ENCODE measurements at places on chromosomes 6 and 20.

DNA sequence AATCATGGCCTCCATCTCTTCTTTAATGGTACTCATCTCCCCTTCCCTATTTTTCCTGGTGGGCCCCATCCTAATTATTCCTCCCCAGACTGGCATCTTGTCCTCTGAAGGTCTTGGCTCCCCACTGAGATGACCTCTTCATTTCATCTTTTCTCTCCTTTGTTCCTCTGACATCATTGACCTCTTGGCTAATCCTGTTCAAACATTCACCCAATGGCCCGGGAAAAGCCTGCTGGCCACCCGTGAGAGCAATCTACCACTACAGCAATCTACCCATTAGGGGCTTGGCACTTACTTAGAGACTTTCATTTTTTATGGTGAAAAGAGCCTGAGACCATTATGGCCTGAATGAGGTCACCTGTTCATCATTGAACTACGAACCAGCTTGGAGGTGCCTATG, 130.8 kb downstream of the DNAH8 start:
- DNase-seq = no peak

DNA sequence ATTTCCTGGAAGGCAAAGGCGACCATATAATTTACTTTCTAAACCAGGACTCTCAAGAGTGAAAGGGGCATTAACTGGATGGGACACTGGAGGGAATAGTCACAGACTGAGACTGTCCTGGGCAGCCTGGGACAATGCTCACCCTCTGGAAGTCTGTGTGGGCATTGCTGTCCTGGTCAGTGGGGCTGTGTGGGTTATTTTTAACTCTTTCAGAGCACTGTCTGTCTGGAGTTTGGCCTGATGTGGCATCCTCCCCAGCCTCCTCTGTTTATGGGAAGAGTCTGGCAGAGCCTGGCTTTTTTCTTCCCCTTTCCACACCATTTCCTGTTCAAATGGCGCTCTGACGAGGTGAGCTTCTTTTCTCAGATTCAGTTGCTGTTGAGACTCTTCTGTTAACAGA, 11.7 kb downstream of the DAAM2 start:
- no peak for DNase-seq

DNA sequence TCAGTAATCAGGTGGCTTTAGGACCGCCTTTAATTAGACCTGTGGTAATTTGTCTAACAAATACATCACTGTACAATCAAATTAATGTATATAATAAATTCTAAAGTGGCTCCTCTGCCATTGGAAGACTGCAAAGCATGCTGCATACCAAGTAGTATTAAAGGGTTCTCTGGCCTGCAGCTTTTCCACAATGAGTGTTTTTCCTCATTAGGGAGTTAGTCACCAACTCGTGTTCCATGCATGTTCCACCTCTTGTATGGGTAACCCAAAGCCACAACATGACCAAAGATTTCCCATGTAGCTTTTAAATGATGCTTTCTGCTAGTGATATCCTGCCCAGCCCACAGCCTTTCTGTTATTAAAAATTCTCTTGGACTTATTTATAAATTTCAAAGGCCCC, 218.7 kb downstream of the FUT9 start:
- DNase-seq = no peak

DNA sequence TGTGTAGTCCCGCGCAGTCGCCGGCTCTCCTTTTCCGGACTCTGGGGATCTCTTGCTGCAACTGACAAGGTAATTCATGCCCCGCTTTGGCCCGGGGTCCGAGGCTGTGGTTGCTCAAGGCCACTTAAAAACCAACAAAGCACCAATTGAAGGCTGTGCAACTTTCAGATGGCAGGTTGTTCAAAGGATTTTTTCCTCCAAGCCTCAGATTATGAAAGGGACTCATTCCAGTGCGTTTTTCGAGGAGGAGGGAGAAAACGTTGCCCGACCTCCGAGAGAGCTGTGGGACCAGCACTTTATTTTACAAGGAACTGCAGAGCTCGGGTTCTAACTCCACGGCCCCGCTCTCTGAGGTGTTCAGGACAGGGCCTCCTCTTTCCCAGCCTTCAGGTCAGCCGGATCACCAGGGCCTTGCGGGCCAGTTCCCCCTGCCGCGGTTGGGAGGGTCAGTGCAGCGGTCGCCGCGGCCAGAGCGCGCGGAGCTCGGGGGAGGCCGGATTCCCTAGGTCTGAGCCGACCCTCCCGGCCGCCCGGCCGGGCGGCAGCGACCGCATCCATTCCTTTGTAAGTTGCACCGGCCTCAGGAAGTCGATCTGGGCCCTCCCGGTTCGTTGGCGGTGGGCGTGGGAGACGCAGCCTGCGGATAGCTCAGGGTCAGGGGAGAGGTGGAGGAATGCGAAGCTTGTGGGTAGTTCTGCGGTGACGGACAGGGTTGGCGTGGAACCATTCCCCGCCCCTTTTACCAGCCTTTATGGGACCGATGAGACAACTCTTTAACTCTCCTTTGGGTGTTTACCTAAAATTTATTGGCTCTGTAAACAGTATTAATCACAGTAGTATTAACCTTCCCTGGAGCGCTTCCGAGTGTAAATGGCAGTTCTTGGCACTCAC, 1.6 kb downstream of the UTRN start:
- DNase-seq = peak; percentile 23

GRCh38 chr6:138907167-138907566, 80.9 kb downstream of the REPS1 start:
- DNase-seq = no peak

DNA sequence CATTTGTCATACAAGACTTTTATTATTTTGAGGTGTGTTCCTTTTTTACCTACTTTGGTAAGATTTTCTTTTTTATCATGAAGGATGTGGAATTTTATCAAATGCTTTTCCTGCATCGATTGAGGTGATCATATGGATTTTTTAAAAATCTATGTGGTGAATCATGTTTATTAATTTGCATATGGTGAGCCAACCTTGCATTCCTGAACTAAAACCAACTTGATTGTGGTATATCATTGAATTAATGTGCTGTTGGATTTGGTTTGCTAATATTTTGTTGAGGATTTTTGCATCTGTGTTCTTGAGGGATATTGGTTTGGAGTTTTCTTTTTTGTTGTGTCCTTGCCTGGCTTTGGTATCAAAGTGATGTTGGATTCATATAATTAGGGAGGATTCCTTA, 848.1 kb upstream of the EYS start:
- DNase-seq = no peak

DNA sequence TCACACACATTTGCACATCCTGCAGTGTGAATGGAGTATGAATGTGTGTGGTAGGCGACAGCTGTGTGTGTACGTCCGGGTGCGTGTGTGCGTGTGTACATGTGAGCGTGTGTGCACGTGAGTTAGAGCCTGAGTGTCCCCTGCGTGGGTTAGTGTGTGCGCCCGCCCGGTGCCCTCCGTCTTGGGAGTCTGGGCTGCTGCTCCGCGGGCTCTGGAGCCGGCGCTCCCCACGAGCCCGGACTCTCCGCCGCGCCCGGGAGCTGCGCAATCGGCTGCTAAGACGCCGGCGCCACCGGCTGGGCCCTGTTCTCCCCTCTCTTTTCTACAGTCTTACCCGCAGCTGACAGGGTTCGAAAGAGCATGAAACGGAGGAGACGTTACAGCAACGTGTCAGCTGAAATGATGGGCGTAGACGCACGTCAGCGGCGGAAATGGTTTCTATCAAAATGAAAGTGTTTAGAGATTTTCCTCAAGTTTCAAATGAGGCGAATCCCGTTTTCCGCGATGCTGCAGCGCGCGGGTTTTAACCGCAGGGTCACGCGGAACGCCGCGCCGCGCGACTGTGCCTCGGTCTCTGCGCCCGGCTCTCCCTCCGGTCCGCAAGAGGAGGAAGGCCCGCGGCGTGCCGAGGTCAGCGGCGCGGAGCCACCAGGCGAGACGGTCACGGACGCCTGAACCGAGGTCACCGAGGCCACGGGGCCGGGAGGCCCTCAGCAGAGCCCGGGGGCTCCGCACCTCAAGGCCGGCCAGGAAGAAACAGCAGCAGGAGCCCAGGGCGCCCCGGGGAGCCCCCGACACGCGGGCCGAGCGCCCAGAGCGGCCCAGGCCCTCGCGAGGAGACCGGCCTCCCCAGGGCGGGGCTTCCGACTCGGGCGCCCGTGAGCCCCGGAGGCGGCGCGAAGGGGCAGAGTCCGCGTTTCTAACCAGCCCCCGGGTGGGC, 95.3 kb upstream of the BHLHE23 start:
- DNase-seq = peak; percentile 6

GRCh38 chr20:46563170-46563859, 12.9 kb upstream of the OCSTAMP start:
- no peak for DNase-seq

GRCh38 chr6:170584954-170585498, 589 bp upstream of the PDCD2 start:
- DNase-seq = no peak
